ENCODE measurements at places on chromosomes 3 and 15.

DNA sequence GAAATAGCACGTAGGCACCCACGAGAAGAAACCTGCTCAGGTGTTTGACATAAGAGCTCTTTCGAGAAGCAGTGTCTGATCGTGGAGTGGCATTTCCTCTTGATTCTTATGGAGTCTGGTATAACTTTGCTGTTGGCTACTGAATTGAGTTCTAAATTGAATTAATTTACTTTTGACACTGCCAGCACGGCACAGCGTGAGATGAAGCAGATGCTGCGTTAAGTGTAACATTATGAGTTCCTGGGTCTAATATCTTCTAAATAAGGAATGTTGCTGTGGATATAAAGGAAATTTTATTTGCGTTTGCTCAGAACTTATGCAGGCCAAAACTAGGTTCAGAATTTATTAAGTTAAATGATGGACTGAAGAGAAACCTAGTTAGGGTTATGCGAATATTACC, 919.9 kb downstream of the TUSC7 start:
- no peak for DNase-seq

DNA sequence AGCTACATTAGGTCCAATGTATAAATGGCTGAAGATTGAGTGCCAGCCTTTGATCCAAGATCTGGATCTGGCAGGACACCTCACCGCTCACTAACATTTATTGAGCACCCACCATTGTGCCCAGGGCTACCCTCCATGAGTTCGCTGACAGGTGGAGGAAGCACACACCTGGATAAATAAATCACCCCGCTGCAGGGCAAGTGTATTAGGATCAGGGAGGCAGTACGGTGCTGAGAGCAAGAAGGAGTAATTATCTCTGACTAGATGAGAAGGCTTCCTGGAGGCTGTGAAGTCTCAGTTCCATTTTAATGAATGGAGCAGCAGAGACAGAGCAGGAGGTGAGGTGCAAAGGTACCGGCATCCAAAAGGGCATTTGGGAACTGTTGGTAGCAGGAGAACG, 104.1 kb downstream of the LIPC start:
- DNase-seq: no peak

DNA sequence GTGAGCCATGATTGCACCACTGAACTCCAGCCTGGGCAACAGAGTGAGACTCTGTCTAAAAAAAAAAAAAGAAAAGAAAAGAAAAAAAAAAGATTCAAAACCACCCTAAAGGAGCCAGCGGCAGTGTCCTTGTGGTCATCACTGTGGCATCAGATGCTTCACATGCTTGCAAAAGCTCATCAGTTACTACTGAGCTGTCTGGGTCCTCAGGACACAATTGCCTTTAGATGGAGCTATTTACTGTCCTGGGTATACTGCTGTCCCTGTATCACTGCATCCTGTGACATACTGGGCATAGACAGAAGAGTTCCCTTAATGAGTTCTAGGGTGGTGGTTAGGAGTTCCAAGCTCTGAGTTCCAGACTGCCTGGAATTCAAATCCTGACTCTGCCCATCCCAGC, 85.8 kb downstream of the LINGO1 start:
- DNase-seq: no peak

GRCh38 chr3:31981206-31982181, at the start of the genes OSBPL10 and ZNF860:
Gene OSBPL10 (minus strand): TSS chr3:31981262. CDS start chr3:31981179, 83 bp downstream.
Gene ZNF860 (plus strand): TSS chr3:31981750. CDS start chr3:31989080, 7,330 bp downstream.
- DNase-seq: peak; percentile 80

DNA sequence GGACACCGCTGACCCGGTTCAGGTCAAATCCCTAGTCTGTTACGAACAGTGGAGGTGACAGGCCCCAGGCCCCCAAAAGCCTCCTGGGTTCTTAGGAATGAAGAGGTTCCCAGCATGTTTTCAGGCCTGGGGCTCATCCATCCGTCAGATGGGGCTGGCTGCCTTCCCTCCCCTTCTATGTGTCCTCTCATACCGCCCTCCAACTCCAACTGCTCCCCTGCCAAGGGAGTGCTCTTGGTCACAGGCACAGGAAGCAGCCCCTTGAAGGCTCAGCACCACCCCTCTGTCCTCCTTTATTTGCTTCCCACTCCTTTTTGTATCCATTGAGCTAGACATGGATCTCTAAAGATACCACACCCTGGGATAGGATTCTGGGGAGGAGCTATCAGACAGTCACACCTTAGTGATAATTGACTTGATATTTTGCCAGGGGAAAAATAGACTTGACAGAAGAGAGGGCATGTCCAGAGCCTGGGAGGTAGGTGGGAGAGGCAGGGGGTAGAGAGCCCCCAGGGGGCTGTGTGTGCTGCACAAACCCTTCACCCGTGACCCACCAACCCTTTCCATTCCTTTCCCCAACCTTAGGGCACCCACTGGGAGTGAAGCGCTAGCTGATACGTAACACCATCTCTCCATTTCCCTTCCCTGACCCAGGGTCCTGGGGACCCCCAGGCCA, 10.7 kb upstream of the CSPG4 start:
- DNase-seq: no peak

GRCh38 chr3:13420045-13420830, at the start of gene NUP210:
Gene NUP210 (minus strand): TSS chr3:13420322. CDS start chr3:13420226, 96 bp downstream.
- no peak for DNase-seq

- no peak for DNase-seq
Measured at GRCh38 chr15:23561914-23562313, 3.6 kb upstream of the MKRN3 start.

GRCh38 chr3:125192190-125193035, 20.1 kb downstream of the SLC12A8 start:
- no peak for DNase-seq

GRCh38 chr3:19641408-19641807, 292.6 kb downstream of the EFHB start:
- no peak for DNase-seq

GRCh38 chr3:184275961-184276910, at the start of gene ECE2:
Gene ECE2 (plus strand): TSS chr3:184276022. CDS start chr3:184276154, 132 bp downstream.
- no peak for DNase-seq

DNA sequence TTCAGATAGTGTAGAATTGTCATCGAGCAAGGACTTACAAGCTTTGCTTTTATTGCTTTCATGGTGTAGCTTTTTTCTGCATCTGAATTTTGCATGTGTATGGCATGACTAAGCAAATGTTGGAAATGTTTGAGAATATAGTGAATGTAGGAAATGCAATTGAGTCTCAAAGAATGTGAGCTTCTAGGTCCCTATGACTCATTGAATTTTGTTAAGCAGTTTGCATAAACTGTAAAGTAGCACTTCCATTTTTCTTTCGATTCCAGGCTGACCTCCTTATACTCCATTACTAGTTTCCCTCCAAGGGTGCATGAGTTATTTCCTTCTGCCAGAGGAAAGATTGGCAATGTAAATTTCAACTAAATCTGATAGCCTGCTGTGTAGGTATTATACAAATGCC, 619.2 kb downstream of the DIPK2A start:
- no peak for DNase-seq

- no peak for DNase-seq
Measured at GRCh38 chr15:43253431-43254403, 13.0 kb downstream of the TGM5 start.

DNA sequence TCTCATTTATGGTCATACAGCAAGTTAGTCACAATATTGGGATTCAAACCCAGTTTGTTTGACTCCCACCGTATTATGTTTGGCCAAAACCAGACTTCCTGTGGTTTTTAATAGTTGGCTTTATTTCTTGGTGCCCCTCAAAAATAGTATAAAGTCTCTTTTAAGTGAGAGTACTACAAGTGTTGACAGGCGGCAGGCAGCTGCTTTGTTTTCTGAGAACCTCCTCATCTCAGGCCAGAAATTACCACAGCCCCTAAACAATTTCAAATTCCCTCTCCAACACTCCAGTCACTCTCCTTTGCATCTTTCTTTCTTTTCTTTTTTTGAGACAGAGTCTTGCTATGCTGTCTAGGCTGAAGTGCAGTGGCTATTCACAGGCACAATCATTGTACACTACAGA, 121.5 kb downstream of the POLR2M start:
- DNase-seq: no peak

DNA sequence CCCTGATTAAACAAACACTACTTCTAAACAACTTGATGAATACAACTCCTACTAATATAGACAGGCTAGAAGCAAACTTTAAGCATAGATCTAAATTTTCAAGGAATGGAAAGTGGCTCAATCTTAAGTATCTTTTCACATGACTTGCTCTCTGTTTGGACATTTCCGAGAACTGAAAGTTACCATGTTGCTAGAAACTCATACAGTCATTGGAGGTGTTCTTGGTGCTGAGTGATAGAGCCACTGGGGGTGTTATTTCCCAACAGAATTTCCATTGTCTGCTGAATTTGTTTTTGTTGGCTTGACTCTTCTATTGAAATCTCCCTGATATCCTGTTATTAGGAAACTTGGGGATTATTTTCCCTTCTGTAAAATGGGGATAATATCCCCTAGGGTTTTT, 264.5 kb upstream of the RASGRP1 start:
- no peak for DNase-seq

DNA sequence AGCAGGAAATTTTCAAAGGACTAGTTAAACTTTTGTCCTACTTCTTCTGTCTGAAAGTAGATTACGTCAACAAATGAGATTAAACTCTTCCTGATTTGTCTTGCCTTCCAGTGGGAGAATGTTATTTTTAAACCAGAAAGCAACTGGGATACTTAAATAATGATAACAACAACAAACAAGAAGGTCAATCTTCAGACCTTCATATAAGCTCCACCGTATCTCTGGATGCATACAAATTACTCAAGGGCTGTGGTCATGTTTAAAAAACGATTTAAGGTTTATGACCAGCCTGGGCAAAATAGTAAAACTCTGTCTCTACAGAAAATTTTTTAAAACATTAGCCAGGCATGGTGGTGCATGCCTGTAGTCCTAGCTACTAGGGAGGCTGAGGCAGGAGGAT, 145.3 kb upstream of the NPHP3 start:
- DNase-seq: no peak

GRCh38 chr3:111797171-111797615, 61.9 kb upstream of the PHLDB2 start:
- no peak for DNase-seq

GRCh38 chr3:149534671-149535332, 60.3 kb downstream of the TM4SF4 start:
- peak; percentile 77 for DNase-seq

GRCh38 chr3:137469263-137469662, 294.9 kb upstream of the SOX14 start:
- no peak for DNase-seq

GRCh38 chr15:82543160-82543559, 2.9 kb upstream of the RPS17 start:
- DNase-seq: no peak

- no peak for DNase-seq
Measured at GRCh38 chr3:17749705-17750293, 7.4 kb upstream of the TBC1D5 start.

GRCh38 chr3:141789281-141789680, 26.1 kb downstream of the GRK7 start:
- DNase-seq: no peak

DNA sequence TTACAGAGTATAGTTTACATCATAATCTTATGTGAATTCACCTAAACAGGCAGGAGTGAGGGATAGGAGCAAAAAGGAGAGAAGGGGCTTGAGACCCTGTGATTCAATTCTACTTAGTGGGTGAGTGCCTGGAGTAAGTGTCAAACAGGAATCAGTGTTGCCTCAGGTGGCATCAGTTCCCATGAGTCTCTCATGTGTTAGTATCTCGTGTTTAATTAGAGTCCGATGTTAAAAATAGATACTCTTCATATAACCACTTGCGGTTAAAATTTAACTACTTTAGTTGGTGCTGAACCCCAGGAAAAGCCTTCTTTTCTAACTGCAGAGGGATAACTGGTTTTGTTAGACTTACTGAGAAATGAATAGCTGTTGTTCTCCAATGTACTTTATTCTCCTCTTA, 251.5 kb downstream of the SUCLG2 start:
- no peak for DNase-seq

GRCh38 chr15:63593705-63594671, 3.2 kb upstream of the FBXL22 start:
- DNase-seq: no peak

DNA sequence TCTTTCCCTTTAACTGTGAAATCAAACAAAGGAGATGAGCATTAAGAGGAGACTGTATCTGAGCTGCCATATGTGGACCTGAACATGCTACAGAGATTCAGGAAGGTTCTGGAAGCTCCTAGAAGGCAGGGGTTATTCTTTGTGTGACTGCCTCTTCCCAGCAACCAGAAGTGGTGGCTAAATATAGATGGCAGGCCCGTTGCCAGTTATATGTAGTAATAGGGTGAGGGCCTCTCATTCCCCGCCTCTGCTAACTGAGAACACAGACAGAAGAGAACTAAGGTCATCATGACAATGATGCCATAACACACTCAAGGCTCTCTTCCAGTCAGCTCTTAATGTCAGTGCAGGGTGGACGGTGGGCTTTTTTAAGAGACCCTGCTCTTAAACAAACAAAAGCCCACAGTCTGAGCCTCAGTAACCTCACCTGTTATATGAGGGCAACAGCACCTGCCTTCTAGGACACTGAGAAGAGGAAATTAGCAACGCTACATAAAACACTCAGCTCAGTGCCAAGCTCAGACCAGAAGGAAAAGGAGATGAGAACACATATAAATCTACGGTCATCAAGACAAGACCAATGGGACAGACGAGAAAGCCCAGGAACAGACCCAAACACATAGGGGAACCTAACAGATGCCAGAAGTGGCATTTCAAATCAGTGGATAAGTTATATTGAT, 22.3 kb downstream of the CFAP92 start:
- DNase-seq: no peak

DNA sequence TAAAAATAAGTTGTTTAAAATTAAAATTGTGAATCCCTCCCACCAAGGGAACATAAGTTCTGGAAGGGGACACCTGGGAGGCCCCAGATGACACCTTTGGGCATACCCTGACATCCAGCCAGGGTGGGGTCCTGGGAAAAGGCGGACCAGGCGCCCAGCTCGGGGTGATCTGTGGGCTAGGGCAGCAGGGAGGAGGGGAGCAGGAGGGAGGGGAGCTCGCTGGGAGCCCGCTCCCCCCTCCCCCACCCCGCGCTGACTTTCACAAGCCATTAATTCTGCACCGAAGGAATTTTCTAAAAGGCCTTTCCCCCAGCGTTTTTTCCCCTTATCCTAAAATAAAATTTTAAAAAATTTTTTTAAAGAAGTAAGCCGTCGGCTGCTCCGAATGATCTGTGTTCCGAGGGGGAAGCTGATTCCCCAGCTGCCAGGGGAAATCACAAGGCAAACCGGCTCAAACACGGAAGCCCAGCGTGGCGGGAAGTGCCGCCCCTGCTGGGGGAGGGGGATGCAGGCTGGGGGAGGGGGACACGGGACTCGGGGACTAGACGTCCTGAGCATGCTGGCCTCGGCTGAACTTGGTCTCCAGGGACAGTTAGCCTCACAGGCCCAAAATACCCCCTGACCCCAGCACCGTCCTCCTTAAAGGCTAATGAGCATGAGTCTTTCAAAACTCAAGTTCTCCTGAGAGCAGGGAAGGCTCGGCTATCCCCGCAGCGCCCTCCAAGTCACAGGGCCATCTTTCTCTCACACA, 13.9 kb downstream of the PLXND1 start:
- DNase-seq: peak; percentile 69
